ENCODE measurements at places on chromosomes 16 and 17. TPM values are rescaled to one million over a fixed set of nuclear protein-coding genes. Genes with fewer than 3 reads are reported as not detected.
A peak's percentile ranks its signal among the peaks of the same experiment; 100 is the strongest.

The MT1M gene
- total RNA-seq = not detected

- peaks cover 23% of the 10 kb centered on the region for H3K27me3 ChIP-seq
- H3K4me3 ChIP-seq = no peak overlapping the region
- H3K4me1 ChIP-seq = peaks cover 11% of the 10 kb centered on the region
- H3K36me3 ChIP-seq = no peaks in the 10 kb centered on the region
Observed at GRCh38 chr17:72719578-72720493, 372.7 kb downstream of the SLC39A11 start.

DNA sequence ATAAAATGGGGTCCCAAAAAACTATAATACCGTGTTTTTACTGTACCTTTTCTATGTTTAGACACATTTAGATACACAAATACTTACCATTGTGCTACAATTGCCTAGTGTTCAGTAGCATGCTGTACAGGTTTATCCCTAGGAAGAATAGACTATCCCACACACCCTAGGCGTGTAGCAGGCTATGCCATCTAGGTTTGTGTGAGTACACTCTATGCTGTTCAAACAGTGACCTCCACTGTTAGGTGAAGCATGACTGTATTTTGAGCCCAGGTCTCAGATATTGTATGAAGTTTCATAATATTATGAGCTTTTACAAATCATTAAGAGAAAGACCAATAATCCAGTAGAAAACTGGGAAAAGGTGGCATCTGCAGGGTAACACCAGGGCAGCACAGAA, 23.6 kb downstream of the MILR1 start:
- no peak overlapping the region for H3K27ac ChIP-seq
- peaks cover 4% of the 10 kb centered on the region for H3K36me3 ChIP-seq
- H3K4me3 ChIP-seq = no peak overlapping the region
- H3K27me3 ChIP-seq = no peaks in the 10 kb centered on the region
- no peak for DNase-seq

DNA sequence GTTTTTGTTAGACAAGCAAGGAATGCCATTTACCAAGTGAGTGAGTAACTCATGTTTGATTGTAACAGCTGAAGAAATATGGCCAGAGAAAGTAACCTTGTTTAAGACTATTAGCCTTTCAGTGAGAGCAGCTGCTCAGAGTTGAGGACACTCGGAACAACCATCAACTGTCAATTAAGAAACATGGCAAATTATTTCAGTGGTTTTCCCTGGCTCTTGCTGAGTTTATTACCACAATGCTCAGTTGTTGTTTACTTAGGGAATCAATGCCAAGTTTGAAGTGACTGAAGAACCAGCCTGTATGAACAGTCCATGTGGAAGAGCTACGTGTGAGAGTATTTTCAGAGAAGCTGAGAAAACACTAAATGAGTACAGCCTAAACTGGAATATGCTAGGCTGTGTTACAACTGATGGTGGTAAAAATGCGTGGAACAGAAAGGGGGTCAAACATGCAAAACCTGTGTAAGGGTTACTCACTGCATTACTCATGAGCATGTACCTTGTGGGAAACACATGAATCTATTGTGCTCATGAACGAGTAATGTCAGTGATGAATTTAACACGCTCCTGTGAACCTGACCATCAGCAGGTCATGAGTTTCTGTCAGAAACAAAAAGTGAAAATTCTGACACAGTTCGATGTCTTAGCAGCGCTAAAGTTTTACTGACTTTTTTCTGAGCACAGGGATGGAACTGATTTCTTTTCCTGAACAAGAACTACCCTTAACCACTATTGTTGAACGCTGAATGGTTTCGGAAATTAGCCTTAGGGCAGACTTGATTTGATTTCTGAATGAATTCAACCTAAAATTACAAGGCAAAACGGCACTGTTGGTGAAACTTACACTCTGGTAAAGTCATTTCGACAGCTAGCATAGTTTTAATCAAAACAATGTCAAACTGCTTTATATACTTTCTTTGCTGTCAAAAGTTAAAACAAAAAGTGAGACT, 33.5 kb downstream of the GNA13 start:
- H3K27me3 ChIP-seq = no peaks in the 10 kb centered on the region
- peaks cover 10% of the 10 kb centered on the region for H3K4me1 ChIP-seq
- DNase-seq = no peak
- H3K4me3 ChIP-seq = no peak overlapping the region
- no peaks in the 10 kb centered on the region for H3K36me3 ChIP-seq
- H3K27ac ChIP-seq = peak overlapping the region; percentile 42

GRCh38 chr16:10646581-10647263, 48.0 kb downstream of the TEKT5 start:
- no peak overlapping the region for H3K27ac ChIP-seq
- H3K36me3 ChIP-seq = no peaks in the 10 kb centered on the region
- no peaks in the 10 kb centered on the region for H3K27me3 ChIP-seq
- no peak overlapping the region for H3K4me3 ChIP-seq
- peaks cover 11% of the 10 kb centered on the region for H3K4me1 ChIP-seq
- DNase-seq = no peak

GRCh38 chr17:27319541-27320221, 25.8 kb downstream of the WSB1 start:
- peaks cover 25% of the 10 kb centered on the region for H3K36me3 ChIP-seq
- no peak for DNase-seq
- no peaks in the 10 kb centered on the region for H3K27me3 ChIP-seq
- no peak overlapping the region for H3K27ac ChIP-seq
- peaks cover 7% of the 10 kb centered on the region for H3K4me1 ChIP-seq
